COLO829 (cell line): ENCODE measurements at places on chromosomes 7 and 10.

DNA sequence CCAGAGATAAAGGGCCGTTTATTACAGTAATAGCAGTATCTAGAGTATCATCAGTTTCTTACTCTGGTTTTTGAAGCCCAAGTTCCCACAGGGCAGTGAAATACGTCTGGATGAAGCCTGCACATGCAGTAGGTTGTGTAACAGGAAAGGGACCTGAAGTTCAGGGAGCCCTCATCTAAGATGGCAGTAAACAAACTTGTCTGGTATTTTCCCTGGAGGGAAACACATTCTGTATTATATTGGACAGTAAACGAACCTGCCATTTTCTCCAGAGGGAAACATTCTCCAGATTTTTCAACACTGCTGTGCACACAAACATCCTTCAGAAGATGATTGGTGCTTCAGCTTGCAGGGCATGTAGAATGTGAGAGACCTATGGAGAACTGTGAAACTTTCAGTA lies 189.9 kb downstream of the TFEC start:
- DNase-seq: no peak

GRCh38 chr7:87672217-87672616 lies 44.0 kb downstream of the RUNDC3B start:
- DNase-seq: no peak

DNA sequence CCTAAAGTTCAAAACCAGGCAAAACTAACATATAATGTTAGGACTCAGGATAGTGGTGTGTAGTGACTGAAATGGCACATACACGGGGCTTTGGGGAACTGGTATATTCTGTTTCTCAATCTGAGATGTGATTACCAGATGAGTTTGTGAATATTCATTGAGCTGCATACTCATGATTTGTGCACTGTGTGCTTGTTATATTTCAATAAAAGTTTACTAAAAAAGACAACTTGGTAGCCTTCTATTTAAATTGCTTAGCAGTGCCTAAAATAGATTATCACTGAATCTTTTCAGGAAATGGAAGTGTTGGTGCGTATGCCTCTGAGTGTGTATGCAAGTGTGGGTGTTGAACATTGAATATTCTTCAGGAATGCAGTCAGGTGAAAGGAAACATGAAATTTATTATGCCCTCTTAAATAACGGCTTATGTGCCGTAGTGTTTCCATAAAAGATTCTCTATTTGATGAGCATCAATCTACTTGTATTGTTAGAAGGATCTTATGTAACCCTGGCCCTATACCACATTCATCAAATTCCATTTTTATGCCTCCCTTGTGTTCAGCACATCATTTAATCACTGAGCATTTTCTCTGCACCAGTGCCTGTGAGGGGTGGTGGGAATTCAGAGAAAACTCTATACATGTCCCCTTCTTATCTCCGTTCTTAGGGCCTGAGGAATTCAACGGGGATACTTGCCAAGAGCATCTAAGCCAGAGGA lies 82.6 kb upstream of the AUTS2 start:
- DNase-seq: no peak

GRCh38 chr7:54858008-54858692 lies 99.1 kb upstream of the SEC61G start:
- no peak for DNase-seq

DNA sequence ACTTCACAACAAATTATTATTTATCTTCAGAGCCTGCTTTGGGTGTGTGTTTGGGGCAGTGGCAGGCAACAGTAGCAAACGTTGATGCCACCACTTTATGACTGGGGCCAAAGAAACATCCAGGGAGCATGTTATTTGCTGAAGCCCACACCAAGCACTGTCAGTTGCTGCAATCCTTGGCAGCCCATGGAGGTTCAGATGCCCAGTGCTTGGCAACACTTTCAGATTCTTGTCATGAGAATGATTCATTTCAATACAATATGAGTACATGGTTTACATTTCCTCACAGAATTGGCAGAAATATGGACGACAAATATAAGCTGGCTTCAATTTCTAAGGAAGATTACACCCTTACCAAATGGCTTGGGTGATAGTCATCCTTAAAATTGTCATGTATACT lies 46.5 kb upstream of the GLI3 start:
- no peak for DNase-seq

DNA sequence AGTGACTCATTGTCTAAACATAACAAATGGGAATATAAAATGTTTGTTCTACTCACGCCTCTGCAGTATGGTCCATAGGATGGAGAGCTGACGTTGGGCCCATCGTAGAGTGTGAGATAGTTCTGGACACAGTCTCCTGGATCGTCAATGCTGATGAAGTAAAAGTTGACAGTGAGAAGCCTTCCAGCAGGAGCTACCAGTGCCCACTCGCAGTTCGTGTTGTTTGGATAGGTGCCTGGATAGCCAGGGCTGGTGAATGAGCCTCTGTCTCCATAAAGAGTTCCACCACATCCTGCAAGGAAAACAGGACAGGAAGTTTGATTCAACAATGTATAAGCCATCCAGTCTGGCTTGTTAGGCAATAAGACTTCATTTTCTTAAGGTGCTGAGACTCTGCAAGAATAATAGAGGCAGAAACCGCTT lies 79.6 kb downstream of the OR13A1 start:
- DNase-seq: peak; percentile 20

DNA sequence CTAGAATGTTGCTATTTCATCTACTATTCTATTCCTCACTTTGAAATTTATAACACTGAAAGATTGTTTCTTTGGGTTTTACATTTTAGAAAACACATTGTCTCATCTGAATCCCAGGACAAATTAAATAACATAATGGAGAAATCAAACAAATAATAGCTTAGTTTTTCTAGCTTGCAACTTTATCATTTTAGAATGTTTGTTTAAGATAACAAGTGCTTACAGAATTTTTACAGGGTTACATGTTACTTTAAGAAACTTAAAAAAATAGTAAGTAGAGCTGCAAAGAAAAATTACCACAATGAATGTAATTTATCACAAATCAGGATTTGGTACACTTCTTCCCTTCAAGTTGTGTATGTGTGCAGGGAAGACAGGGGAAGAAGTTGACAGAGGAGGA lies 11.3 kb downstream of the CAV2 start:
- DNase-seq: no peak

DNA sequence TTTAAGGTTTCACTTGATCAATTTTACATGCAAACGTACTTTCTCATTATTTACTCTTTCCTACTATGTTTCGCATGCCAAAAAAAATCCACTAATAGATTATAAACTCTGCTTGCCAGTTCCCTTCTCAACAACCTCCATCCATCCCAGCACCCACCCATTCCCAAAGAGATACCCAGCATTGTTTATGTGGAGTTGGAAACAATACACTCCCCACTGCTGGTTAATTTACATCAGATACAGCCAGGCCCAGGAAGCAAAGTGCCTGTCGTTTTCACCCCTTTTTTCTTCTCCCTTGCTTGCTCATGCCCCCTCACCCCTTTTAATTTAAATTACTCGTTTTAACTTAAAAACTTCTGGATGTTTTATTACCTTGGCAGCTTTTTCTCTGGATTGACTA lies 59.9 kb downstream of the HIBADH start:
- no peak for DNase-seq

DNA sequence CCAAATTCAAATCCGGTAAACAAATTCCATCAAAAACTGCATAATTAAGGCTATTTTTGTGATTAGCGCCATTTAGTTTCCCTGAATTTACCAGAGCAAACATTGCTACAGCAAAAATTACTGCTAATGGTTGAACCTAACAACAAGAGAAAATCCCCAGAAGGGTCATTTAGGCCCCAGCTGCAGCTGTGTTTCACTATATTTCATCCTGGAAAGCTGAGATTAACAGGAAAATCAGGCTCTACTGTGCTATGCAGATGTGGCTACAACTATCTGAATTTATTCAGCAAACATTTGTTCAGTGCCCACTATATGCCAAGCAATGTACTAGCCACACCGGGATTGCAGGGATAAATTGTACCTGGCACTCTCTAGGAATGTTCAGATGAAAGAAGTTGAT lies 104.0 kb downstream of the PON1 start:
- no peak for DNase-seq

DNA sequence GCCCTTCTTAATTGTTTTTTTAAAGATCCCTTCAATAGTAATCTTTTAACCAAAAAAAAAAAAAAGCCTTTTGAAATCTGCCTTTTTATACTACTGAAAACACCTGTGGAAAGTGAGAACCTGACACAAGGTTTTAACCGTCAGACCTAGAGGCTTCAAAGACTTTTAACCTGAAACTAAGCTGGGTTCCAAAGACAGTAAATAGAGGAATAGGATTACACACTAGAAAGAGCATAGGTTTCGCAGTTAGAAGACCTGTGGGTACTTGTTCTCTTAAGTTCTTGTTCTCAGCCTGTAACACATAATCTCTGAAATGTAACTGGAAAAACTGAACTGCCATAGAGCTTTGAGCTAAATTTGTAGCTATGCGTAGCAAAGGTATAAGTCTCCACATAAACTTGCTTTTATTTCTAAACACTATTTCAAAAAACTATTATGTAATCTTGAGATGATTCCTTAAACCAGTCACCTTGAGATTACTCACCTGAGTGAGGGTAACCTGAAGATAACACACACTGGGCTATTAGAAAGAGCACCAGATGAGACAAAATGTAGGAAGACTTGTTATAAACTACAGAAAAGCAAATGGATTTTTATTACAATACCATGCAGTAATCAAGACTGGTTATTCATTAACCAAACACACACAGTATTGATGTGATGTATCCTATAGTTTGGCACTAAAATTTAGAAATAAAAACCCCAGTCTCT lies 196.6 kb upstream of the FRMD4A start:
- no peak for DNase-seq

GRCh38 chr10:117262291-117262902 lies 21.5 kb downstream of the SLC18A2 start:
- DNase-seq: no peak

DNA sequence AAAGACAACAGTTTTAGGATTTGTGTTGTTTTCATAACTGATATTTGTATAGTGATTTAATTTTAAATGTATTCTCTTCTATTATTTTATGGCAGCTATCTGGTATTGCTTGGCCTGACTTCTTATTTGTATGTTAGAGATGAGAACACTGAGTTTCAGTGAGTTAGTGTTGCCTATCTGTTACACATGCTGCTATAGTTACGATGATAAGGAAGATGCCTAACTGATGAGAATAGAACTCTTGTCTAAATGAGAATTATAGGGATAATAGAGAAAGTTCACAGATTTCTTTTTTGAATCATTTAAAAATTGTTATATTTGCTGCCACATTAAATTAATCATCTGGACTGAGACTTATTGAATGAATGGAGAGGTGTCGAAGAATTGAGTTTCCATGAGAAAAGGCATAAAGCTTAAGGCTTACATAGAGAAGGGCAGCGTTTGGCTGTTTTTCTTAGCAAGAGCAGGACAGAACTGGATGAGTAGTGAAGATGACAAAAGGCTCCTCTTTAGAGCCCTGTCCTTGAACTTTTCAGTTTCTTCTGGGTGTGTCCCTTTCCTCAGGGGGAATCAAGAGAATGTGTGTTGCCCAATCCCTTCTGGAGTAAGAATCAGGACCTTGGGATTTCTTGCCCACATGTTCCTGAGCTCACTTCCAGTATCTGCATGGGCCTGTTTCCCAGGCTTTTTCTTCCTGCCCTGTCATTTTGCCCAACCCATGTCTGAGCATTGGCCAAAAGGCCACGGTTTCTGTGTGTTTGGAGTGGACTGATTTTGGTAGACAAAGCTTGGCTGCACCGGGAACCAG lies 195.6 kb upstream of the CSTF2T start:
- DNase-seq: no peak

- DNase-seq: no peak
These were observed 875.5 kb upstream of the SORCS1 start for GRCh38 chr10:108039821-108040584.

DNA sequence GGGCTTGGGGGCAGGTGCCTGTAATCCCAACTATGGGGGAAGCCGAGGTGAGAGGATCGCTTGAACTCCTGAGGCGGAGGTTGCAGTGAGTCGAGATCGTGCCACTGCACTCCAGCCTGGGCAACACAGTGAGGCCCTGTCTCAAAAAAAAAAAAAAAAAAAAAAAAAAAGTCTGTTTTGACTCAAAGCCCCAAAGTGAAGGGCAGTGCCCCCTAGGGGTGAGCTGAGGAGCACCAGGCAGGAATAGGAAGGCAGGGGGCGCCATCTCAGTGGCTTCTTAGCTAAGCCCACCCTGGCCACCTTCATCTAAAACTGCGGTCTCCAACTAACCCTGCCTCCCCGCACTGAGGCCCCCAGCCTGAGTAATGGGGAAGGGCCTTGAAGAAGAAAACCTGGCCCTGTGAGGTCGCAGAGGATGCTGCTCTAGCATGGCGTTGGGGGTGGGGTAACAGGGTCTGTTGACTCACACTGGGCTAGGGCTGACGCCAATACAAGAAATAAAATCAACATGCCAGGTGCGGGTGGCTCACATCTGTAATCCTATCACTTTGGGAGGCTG lies 9.8 kb downstream of the PODXL start:
- peak; percentile 79 for DNase-seq

DNA sequence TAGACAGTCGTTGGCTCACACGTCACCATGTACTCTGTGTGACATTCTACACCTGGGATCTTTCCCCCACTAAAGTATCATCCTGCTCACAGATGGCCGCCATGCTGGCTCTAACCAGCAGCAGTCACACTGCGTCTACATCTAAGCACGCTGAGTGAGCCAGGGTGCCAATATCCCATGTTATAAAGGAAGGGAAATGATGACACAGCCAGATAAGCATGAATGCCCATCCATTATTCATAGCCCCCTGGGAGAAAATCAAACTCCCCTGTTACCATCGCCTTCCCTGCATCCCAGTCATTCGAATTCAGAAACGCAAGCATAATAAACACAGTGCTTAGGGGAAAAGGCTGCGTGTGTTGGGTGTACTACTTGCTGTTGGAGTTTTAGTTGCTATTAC lies 698.2 kb upstream of the AUTS2 start:
- no peak for DNase-seq

DNA sequence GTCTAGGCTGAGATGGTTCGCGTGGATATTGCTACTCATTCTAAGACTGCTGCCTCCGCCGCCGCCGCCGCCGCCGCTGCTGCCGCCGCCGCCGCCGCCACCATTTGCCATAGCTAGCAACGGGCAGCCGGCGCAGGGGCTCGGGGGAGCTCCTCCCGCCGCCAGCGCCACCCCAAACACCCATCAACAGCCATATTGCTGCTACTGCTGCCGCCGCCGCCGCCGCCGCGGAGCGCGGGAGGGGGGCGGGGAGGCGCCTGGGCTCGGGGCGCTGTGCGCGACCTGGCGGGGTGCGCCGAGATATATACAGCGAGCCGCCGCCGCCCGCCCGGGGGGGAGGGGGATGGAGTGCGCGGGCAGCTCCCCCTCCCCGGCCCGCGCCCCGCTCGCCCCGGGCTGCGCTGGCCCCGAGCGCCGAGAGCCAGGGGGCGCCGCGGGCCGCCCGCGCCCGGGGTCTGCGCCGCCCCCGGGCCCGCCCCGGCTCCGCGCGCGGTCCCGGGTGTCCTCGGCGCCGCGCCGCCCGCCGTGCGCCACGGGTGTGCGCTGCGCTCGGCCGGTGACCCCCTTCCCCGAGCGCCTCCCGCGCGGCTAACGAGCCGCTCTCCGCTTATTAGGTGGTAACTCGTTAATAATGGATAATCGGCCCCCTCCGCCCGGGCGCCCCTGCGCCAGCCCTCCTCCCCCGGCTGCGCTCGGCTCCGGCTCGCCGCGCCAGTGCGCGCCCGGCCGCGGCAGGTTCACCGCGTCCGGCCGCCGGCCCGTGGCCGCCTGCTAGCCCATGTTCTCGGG lies at the start of gene KCNMA1:
KCNMA1 (minus strand) TSS at position 277 of the 789 bp plus-strand sequence.
- DNase-seq: no peak
